Left ventricle myocardium superior (tissue), 1 donor: ENCODE measurements at places on chromosomes 4 and X. TPM values are rescaled to one million over a fixed set of nuclear protein-coding genes. Genes with fewer than 3 reads are reported as not detected.

DNA sequence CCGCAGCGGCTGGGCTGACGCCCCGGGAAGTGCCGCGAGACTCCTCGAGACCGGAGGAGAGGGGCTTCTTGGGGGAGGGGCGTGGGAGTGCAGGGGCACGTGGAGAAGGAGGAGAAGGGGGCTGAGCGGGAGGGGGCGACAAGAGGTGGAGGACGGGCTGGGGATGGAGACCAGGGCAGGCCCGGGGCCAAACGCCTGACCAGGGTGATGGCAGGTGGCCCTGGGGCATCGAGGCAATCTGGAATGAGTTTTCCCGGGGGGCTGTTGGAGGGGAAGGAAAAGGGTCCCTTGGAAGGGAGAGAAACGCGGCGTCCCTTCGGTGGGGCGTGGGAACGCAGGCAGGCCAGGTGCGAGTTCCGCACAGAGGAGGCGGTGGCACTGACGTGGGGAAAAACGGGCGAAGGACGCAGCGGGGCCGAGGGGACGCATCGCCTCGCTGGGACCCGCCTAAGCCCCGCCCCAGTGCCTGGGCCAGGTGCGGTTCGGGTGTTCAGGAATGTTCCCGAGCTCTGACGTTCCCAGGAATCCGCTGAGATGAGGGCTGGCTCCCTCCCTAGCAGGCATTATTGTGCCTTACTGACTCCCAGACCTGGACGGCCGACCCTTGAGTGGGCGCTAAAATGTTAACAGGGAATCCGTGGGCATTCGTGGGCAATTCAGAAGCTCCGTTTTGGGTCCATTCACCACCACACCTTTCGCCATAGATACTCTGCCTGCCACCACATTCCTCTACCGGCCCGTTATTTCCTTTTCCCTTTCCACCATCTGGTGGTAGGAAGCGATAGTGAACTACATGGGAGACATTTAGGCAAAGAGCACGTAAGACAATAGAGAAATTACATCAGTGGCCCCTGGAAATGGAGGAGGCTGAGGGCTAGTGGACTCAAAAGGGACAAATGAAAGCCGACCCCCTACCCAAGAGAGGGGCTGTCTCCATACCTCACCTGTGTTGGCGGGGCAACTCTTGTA lies 795 bp upstream of the SH3KBP1 start:
- peak; percentile 43 for DNase-seq

WNK3 gene
- 0.92 TPM for total RNA-seq

DNA sequence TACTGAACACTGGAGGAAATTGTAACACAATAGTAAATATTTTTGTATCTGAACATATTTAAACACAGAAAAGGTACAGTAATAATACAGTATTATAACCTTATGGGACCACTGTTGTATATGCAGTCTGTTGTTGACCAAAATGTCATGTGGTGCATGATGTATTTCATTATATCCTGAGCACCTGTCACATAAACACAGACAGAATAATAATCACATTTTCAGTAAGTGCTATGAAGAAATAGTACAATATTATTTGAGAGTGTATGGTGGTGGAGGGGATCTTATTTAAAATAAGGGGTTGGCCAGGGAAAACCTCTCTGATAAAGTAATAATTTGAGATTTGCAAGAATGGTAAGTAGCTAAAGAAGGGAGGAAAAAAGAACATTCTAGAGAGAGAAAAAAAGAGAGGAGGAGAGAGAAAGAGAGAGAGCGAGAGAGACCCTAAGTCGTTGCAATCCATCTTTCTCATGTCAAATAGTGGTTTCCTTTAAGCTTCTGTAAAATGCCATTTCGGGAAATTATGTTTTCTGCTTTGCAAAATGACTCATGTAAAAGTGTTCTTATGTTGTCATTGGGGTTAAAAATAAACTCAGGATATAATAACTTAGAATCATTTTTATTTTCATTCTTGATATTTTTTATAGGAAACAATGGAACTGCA lies 19.3 kb upstream of the CLNK start:
- DNase-seq, result no peak

DNA sequence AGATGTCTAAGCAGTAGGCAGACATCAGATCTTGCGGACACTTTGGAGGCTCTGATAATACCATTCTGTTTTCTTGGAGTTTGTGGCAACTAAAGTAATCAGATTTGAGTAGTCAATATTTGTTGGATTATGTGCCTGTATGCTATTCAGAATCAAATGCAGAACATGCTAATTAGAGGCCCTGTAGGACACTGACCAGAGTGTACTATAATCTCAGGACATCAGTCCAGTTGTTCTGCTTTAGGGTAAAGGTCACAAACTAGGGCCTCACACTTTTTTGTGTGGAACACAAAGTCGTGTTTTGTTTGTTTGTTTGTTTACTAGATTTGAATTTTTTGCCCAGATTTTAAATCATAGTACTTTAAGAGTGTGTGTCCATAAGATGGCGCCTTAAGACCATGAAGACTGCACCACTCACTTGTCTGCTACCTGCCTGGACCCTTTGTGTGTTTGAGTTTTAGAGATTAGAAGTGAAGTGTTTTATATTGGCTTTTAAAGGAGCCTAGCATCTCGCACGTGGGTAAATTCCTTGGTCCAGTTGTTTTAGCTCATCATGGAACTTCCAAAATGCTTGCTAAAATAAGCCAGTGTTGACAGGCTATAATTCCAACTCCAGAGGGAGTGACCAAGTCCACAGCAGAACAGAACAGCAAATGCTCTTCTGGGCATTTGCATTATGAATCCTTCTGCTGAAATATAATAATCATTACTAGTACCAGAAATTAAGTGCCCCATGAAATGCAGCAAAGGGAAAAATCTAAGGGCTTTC lies 34.7 kb downstream of the IL13RA1 start:
- DNase-seq, result no peak

CTAG2 gene
- total RNA-seq, result not detected

DNA sequence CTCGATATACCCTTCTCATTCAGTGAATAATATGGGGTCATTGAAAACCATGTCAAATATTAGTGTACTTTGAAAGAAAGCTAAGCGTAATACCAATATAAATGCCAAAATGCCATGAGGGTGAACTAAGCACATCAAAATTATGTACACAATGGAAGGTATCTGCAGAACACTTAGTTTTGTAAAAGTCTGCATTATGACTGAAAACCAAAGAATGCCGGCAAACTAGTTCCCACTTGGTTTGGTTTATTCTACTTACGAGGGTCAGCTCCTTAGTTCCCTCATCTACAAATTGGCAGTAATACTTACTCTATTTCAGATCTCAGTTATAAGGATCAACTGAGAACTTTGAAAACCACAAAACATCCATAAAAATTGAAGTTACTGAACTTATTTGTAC lies 27.3 kb downstream of the RPS6KA6 start:
- DNase-seq, result no peak

GRCh38 chr4:158042591-158043030 lies 130.2 kb downstream of the GASK1B start:
- no peak for DNase-seq

- peak; percentile 74 for DNase-seq
Measured at GRCh38 chr4:2843941-2844584, 419 bp downstream of the ADD1 start.

- no peak for DNase-seq
Measured at GRCh38 chr4:85821688-85822455, 346.9 kb downstream of the ARHGAP24 start.

DNA sequence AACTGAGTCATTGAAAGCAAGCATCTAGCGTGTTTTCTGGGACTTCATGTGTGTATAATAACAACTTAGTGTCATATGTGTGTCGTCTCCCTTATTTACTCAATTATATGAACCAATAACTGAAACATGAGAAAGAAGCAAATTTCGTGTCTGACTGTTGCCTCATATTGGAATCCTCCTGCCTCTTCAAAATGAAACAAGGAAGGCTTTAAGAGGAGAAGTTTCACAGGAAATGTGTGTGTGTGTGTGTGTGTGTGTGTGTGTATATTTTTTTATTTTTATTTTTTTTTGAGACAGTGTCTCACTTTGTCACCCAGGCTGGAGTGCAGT lies 145.8 kb upstream of the SFRP2 start:
- DNase-seq, result no peak

DNA sequence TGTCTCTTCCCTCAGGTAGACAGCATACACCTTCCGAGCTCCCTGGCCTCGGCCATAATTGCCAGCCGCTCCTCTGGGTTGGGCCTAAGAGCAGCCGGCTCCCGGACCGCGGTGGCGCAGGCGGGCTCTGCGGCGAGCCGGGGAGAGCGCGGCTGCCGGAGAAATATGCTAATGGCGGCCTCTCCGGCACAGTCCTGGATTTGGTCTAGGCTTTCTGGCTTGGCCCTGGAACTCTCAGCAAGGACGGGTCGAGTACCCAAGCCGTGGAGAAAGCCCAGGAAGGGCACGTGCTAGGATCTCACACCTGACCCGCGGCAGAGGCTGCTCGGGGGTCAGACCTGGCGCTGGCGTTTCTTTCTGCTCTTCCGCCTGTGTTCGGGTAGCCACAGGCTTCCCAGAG lies 18.6 kb upstream of the ZIC3 start:
- DNase-seq, result no peak

PCSK1N gene
- total RNA-seq, result 0.32 TPM

- peak; percentile 26 for DNase-seq
Measured at GRCh38 chr4:3413675-3414420, 27.9 kb upstream of the HGFAC start.

TRIM75 gene
- total RNA-seq, result not detected

DNA sequence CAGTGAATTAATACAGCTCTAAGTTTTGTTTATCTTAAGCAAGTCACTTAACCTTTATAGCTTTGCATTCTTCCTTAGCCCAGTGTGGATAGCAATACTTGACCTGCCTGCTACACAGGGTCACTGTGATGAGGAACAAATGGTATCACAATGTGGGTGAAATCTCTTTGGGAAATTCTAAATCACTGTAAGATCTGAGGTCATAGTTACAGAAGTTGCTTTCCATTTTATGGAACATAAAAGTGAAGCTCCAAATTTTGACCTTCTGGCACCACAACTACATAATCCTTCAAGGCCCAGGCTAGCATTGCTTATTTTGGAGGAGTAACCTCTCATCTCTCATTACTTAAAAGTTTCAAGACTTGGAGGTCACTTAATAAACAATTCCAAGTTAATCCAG lies 227.7 kb downstream of the USP46 start:
- DNase-seq, result no peak

DNA sequence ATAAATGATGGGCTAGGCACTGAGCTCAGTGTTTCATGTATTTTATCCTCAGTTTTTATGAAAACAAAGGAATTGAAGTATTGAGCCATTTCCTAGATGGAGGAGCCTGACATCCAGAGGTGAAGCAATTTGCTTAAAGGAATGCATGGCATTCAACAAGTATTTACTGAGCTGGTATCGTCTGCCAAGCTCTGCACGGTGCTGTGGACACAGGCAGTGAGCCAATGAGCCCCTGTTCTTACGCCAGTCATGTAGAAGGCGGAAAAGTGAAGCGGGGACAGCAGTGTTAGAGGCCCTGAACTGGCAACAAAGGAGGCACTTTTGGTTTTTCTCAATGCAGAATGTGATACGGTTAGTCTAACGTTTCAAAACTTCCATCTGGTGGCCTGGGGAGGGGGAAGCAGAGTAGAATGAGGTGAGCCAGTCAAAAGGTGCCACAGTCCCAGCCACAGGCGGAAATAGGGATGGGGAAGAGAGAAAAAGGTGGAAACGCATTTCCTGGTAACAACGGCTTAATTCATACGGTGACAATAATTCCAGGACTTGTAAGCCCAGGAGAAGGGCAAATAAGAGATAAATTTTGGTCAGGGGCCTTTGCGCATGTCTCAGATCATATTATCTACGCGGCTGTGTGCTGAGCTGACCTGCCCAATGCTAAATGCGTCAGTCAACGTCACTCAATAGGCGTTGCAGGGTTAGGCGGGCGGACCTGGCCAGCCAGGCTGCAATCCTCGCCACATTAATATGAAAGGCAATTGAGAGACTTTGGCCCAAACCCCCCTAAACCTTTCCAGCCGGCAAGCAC lies 133.9 kb downstream of the AFAP1 start:
- peak; percentile 76 for DNase-seq

- no peak for DNase-seq
Measured at GRCh38 chr4:70559211-70559830, 32.7 kb upstream of the AMBN start.

HSD17B13 gene
- 0.15 TPM for total RNA-seq

DNA sequence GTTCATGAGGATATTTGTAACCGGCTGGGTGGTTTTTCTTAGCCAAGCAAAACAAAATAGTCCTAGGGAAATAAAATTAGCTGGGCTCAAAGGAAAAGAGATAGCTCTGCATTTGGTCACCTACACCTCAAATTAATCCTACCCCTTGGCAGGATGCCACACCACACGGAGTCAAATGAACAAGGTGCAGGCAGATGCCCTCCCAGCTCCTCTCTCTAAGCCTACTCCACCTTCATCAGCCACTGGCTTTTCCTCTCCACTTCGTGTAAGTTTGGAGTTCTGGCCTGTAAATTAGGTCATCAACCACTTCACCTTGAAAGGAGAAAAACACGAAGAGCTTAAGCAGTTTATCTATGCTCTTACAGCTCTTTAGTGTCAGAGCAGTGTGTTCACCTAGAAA lies 1.4 kb downstream of the DDIT4L start:
- no peak for DNase-seq

- peak; percentile 44 for DNase-seq
Measured at GRCh38 chrX:49919617-49920016, 2.8 kb upstream of the CLCN5 start.

DNA sequence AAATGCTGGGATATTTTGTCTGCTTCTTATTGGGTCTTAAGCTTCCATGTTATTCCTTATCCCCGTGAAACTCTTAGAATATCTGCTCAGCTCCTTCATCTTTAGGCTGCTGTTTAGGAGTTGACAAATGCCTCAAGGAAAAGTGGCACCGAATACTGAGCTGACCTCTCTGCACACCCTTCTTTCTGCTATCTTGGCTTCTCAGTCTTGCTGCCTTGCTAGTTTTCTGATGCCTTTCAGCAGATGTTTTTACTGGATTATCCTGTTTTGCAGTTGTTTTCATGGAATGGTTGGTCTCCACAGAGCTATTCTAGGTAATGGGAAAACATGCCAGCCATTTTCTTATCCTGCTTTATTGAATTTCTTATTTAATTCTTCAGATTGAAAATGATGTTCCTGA lies 86.3 kb downstream of the GYPE start:
- DNase-seq, result no peak

GRCh38 chrX:44871931-44872820 lies 812 bp upstream of the KDM6A start:
- DNase-seq, result no peak

IGSF1 gene
- total RNA-seq, result 2.6 TPM

EPHA5 gene
- total RNA-seq, result 0.17 TPM

DNA sequence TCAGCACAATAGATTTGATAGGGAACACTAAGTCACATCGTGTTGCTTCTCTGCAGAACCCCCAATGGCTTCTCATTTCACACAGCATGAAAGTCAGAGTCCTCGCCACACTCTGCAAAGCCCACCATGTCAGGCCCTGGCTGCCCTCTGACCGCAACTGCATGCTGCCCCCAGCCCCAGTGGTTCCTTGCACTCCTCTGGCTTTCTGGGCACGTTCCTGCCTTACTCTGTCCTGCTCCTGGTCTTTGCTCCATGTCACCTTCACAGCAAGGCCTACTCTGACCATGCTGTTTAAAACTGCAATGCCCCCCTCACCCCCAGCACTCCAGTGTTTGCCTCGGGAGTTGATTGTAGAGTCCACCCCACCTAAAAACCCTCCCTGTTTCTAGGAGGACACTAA lies 78.1 kb downstream of the EVC start:
- DNase-seq, result no peak

- DNase-seq, result no peak
Measured at GRCh38 chr4:6520051-6520636, 47.7 kb upstream of the PPP2R2C start.

GC gene
- not detected for total RNA-seq

- DNase-seq, result no peak
Measured at GRCh38 chr4:102008711-102009110, 218.2 kb downstream of the BANK1 start.
